ENCODE measurements at places on chromosomes 12 and 14.
A peak's percentile ranks its signal among the peaks of the same experiment; 100 is the strongest.

DNA sequence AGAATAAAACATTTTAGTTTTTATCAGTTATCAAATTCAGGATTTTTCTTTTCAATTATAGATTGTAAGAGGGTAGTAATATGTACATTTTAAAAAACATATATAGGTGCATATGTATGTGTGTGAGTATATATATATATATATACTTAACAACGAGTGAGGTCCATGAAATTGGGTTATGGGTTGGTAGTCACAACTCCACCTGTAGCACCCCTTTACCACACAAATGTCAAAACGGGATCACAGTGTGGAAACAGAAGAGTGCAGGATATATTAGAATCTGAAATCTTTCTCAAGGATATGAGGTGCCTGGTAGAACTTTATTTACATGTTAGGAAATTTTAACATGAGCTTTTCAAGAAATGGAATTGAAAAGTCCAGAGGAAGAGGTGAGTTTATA, 31.3 kb downstream of the MIA2 start:
- DNase-seq: no peak

GRCh38 chr14:102164241-102164641, 24.5 kb downstream of the WDR20 start:
- DNase-seq: no peak

DNA sequence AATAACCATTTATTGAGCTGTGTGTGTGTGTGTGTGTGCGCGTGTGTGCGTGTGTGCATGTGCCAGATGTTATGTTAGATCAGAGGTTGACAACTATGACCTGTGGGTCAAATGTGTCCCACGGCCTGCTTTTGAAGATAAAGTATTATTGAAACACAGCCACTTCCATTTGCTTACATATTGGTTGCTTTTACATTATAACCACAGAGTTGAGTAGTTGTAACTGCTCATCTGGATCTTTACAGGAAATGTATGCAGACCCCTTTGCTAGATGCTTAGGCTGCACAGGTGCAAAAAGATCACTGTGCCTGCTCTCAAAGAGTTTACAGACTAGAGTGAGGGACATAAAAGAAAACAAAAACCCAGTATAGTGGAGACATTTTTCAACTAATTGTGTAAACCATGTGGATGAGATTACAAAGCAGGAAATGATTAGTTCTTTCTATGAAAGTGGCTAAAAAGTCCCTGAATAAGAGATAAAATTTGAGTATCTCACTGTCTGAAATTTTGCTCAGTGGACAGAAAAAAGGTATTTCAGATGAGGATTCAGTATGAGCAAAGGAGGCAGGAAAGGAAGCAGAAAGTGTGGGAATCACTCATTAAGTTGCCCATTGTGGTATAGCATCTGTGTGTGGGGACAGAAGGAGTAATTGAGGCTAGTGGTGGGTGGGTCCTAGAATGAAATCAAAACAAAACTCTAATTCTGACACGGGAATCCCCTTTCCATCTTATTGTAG, 188.4 kb downstream of the PAH start:
- DNase-seq: peak; percentile 21

- no peak for DNase-seq
Observed at GRCh38 chr12:27967551-27968054, 4.9 kb downstream of the PTHLH start.

DNA sequence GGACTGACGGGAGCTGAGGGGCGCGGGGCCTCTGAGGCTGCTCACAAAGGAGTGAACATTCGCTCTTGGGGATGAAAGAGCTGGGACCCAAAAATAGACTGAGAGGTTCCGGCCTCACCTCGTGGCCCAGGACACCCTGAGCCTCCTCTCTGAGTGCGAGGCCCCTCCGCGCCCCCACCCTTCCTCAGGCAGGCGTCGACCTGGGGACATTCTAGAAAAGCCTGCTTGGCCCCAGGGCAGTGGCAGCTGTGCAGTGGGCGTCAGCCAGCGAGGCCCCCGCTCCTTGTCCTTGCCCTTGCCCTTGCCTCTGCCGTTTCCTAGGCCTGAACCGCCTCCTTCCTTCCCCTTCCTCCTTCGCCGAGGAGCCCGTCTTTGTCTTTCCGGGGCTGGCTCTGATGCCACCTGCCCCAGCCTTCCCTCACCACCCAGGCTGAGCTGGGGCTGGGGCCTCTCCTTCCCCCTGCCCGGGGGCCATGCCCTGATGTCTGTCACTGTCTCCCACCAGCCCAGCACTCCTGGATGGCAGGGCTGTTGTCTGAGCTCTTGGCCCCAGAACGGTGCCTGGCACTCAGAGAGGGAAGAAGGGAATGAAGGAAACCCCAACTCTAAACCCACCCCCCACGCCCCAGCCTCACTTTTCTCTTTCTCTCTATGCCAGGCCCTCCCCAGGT, 208.2 kb upstream of the RTL1 start:
- DNase-seq: no peak
